Stimulated activated CD8-positive, alpha-beta memory T cell treated with anti-CD3 and anti-CD28 coated beads, Interleukin-7, amount 100 ng/mL, for 1 hour (primary cell): ENCODE measurements at places on chromosomes 4 and X.

GRCh38 chr4:101050088-101050836 is 297.1 kb downstream of the PPP3CA start:
- DNase-seq: no peak

- DNase-seq: no peak
These were observed 62.7 kb upstream of the SORBS2 start for GRCh38 chr4:185874516-185875230.

DNA sequence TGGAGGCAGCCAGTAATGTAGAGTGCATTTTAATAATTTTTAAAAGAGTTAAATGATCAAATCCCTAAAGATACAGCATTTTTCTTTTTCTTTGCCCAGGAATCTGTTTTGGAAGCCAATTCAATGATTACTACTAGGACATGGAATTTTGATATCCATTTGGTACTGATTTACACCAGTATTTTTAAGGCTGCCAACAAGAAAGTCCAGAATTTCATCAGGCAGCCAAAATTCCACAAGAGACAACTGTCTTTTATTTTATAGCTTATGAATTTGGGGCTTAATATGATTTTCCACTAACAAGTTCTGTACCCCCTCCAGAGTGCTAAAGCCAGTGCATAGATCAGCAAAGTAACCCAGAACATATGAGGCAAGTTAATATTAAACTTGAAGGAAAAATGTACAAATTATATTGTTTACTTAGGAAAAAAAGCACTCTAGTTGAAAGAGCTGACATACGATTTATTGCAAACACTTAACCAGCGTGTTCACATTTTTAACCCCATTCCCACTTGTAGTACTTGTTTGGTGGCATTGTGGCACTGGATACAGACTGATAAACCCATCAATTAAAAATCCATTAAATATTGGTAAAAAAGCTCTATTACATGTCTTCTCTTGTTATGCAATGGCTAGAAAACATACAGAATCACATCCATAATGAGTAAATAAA is 259.7 kb downstream of the DCHS2 start:
- no peak for DNase-seq

DNA sequence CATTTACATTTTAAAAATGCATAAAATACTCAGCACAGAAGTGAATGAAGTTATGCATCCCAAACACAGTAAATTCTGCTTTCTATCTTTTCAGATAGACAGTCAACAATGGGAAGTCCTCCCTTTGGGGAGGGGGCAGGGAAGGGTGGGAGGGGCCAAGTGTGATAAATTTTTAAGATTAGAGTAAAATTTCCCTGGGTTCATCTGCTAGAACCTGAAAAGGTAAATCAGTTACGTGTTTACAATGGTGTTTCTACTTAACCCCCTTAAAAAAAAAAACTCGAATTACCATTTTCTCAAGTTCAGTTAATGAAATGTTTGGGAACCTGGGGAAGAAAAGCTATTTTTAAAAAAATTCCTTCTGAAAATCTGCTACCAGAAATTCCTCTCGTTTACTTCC is 9.1 kb downstream of the PITX2 start:
- no peak for DNase-seq

GRCh38 chr4:3197366-3198105 is 51.4 kb upstream of the MSANTD1 start:
- no peak for DNase-seq

DNA sequence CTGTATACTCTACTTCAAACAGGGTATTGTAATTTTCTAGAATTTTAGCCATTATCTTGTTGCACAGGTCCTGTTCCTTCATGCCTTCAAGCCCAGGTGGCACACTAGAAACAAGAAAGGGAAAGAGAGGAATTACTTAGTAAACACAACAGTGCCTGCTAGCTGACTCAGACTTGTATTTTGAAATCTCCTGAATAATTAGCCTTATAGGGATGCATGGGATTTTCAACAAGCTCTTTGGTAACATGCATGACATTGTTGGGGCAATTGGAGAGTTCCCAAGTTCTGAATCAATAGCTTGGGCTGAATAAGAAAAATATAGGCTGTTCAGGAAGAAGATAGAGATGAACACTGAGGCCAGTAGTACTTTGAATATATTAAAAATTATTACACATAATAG is 118.8 kb downstream of the FAM13A start:
- no peak for DNase-seq

- no peak for DNase-seq
These were observed 142.4 kb upstream of the ANKRD50 start for GRCh38 chr4:124854968-124855367.

DNA sequence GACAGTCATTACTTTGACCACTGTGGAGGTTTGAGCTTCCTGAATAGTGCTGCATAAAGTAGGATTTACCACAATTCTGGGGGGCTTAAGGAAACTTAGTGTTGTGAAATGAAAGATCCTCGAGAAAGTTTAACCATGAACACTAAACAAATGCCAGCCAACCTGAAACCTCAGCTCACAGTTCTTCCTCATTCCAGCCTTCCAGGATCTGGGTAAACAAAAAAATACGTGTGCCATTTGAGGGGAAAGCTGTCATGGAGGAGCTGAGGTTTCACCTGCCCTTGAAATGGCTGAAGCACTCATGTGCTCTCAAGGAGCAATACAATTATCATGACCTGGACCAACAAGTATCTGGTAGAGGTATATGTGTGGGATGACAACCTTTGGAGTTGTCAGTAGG is 142.7 kb downstream of the NPNT start:
- DNase-seq: no peak

DNA sequence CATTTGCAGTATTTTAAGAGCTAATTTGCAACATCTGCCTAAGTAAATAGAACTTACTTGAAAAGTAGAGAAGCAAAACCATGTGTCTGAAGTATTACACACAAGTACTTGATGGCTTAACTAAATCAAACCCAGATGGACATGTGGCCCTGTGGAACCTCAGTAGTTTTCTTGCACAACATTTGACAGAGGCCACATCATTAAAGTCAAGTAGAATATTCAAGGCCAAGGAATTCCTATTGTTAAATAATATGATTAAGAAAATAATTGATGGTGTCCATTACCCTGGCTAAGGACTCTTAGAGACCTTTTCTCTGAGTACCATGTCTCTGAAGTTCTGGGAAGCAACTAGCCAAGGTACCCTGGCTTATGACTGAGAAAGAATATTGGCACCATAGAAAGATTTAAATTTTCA is 135.4 kb upstream of the OTUD4 start:
- DNase-seq: no peak

- DNase-seq: no peak
These were observed 56.0 kb upstream of the TECRL start for GRCh38 chr4:64465263-64465662.

DNA sequence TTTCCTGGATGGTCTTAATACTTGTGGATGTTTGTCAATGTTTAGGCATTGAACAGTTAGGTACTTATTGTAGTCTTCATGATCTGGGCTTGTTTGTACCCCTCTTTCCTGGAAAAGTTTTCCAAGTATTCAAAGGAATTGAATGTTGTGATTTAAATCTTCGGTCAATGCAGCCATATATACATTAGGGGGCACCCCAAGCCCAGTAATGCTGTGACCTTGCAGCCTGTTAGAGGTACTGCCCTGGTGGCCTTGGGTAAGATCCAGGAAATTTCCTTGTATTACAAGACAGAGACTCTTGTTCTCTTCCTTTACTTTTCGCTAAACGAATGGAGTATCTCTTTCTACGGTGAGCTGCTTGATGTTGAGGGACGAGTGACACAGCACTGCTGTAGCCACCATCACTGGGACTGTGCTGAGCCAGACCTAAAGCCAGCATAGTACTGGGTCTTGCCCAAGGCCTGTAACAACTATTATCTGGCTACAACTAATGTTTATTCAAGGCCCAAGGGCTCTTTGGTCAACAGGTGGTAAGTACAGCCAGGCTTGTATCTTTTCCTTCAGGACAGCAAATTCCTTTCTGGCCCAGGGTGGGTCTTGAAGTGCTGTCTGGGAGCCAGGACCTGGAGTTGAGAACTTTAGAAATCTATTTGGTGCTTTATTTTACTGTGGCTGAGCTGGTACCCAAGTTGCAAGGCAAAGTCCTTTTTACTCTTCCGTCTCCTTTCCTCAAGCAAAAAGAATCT is 118.3 kb upstream of the ATOH1 start:
- DNase-seq: no peak

GRCh38 chrX:47991263-47992094 is 12.3 kb downstream of the ZNF182 start:
- DNase-seq: no peak

DNA sequence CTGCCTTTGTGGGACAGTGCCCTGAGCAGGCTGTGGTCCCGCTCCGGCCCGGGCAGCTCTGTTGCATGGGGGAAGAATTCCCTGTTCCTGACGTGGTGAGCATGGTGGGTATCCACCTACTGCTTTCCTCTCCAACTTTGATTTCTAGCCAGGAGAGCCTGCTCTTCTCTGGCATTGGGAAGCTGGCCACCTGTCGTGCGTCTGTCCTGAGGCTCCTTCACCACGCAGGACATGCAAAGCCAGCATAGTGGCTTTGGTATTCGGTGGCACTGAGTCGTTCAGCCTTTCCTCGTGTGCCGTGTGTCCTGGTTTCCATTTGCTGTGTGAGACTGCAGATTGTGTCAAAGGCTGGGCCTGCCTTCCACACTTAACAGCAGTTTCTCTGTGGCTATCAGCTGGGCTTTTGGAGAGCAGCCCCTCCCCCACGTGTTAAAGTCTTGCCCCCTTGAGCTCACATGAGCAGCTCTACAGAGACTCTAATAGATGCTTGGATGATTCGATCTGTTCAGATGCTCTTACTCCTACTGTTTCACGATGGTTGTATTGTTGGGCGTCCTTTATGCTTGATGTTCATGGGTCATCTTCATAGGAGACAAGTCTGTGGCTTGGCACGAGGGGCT is 46.3 kb upstream of the CLCN4 start:
- DNase-seq: no peak

- DNase-seq: no peak
These were observed 46.1 kb downstream of the GRK4 start for GRCh38 chr4:3009422-3009821.

DNA sequence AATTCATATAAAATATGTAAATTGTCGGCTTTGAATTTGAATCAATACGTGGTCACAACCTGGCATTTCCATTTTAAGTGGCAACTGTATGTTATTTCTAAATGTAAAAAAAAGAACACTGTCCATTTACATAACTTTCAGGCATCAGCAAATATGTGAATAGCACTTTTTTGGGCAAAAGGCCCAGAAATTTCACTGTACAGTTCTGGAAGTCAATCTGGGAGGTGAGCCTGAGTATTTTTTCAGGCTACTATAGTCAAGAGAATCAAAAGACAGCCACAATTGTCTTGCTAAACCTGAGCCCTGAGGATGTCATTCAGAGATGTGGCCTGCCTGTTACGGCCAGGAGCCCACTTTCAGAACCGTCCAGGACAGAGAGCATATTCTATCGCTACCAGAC is 543.9 kb upstream of the MAGEB2 start:
- DNase-seq: no peak

- DNase-seq: no peak
These were observed 111.0 kb downstream of the EPHA5 start for GRCh38 chr4:65559270-65559669.

DNA sequence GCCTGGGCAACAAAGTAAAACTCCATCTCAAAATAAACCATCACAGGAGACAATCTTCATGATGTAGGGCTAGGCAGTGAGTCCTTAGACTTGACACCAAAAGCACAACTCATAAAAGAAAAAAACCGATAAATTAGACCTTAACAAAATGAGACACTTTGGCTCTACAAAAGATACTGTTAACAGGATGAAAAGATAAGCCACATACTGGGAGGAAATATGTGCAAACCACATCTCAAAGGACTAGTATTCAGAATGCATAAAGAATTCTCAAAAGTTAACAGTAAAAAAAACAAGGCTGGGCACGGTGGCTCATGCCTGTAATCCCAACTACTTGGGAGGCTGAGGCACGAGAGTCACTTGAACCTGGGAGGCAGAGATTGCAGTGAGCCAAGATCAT is 13.2 kb downstream of the EFHC2 start:
- DNase-seq: no peak

DNA sequence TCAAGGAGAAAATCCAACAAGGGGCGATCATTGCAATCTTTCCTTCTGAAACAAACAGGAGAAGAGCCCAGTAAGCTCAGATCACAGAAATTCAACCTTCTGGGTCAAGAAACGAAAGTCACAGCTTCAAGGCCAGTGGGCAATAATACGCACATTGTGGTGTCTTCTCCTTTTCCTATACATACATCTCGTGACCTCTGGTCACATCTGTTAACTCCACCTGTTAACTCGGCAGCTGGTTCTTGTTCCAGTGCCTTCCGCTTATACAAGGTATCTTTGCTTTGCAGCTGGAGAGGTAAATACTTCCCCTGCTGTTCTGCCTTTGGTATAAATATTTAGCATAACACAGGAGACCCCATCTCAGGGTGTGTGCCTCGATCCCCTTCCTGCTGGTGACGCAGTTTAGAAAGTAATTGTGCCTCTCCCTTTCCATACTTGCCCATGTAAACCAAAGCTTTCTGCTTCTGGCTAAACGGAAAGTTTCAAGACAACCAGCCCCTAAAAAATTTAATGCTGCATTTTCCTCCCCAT is 45.0 kb downstream of the CCDC149 start:
- no peak for DNase-seq

- DNase-seq: no peak
These were observed 1.0 kb upstream of the SNCA start for GRCh38 chr4:89837993-89838390.

DNA sequence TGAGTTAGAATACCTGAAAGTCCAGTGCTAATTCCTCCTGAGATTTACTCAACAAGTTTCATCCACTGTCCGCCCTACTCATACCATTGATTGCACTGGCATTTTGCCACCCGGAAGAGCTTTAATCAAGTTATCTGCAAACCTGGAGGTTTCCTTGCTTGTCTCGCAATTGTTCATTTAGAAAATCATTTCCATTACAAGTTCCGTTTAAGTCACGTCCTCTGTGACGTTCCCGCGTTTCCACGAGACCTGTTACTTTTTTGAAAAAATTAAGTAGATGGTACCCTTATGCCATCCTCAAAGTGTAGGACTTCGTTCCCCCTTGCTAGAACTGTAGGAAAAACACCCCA is 761 bp upstream of the FRYL start:
- DNase-seq: peak; percentile 6

GRCh38 chrX:9149501-9150245 is 115.7 kb upstream of the FAM9B start:
- DNase-seq: no peak

DNA sequence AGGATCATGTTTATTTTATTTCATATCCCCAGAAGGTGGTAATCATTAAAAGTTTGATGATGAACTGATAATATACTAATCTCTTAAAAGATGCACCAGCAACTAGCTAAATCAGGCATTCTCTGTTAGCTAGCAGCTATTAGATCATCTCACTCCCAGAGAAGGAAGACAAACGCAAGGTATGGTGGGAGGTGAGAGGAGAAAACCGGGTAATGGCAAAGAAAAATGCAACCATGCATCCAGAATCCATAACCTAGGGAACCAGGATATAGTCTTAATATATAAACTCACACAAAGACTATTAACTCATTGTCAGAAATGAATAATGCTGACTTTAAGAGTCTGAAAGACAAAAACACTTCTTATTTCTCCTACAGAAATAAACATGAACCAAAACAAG is 66.1 kb downstream of the WNK3 start:
- DNase-seq: no peak

DNA sequence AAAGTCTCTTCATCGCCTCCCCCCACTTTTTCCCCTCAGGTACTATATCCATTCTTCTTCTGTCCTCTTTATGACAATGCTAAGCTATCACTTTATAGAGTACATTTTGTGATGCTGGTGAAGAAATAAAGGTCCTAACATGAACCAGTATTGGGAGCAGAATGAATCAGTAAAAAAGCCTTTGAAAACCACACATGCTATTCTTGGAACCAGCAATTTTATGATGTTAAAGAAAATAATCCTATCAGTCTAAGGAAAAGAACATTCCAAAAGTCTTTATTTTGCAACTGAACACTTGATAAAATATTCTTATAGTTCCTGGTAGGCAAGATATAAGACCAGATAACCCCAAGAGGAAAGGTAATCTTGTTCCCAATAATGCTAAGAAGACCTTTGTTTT is 107.8 kb upstream of the MCF2 start:
- DNase-seq: no peak
